ENCODE measurements at places on chromosomes 12 and 14.

DNA sequence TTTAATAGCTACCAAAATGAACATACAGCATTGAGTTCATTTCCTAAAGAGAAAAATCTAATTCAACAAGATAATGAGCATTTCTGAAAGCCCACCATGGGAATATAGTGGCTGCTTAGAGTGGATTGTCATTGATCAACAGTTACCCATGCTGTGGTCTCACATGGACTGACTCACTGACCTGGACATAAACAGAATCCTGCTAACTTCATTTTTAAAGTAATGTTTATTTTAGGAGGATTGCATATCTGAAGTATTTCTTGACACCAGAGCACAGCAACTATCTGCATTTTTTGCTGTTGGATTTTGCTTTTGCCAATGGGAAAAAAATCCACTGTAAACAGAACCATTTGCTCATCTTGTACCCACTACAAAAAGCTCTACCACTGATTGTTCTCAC lies 71.7 kb downstream of the KCNC2 start:
- no peak for DNase-seq

GRCh38 chr12:113899561-113900471 lies 66.3 kb downstream of the RBM19 start:
- no peak for DNase-seq

- no peak for DNase-seq
Observed at GRCh38 chr12:38930990-38931389, 25.6 kb upstream of the CPNE8 start.

GRCh38 chr12:90839346-90839745 lies 115.6 kb downstream of the CCER1 start:
- no peak for DNase-seq

DNA sequence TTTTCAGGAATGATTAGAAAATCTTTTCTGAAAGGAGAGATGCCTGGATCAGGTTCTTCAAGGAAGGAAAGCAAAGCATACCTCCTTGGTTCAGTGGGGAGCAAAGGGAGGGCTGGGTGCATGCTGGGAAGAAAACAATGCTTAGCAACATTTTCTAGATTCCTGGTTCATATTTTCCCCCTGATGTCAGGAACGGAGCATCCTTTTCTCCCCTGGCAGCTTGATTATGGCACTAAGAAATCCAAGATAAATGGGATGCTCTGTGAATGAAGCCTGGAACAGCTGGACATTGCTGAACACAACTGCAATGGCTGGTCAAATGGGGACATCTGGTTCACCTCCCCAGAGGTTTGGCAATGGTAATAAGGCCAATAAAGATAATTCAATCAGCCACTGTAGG lies 50.9 kb downstream of the KCNA5 start:
- no peak for DNase-seq

Measured in right atrium auricular region (tissue), 2 donors.